WTC11 (cell line): ENCODE measurements at places on chromosomes 7 and 10. TPM values are rescaled to one million over a fixed set of nuclear protein-coding genes. Genes with fewer than 3 reads are reported as not detected.

DNA sequence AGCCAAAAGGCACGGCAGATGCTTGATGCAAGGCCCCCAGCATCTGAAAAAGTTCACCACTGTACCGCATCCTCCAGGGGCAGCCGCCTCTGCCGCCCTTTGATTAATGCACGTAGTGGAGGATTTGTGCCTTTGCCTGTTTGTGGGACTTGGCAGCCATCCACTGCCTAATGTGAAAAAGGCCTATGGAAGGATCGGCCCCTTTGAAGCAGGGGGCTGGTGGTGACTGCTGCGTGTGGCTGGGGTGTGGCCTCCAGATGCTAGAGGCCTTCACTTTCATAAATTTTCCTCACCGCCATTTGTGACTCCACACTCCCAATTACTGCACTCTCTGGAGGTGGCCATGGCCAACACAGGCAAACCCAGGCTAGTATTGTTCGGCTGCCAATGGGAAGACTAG is 226.0 kb downstream of the BMPER start:
- DNase-seq: no peak
- no peaks in the 10 kb centered on the region for H3K36me3 ChIP-seq
- H3K27me3 ChIP-seq: no peaks in the 10 kb centered on the region
- H3K4me3 ChIP-seq: no peak overlapping the region
- no peaks in the 10 kb centered on the region for H3K4me1 ChIP-seq

- H3K36me3 ChIP-seq: peaks cover 17% of the 10 kb centered on the region
- H3K27me3 ChIP-seq: no peaks in the 10 kb centered on the region
- no peak for DNase-seq
- H3K4me1 ChIP-seq: no peaks in the 10 kb centered on the region
- H3K27ac ChIP-seq: no peak overlapping the region
Observed at GRCh38 chr7:99386584-99387238, 12.2 kb downstream of the ARPC1B start.

GRCh38 chr10:13909516-13910258 is 322.9 kb downstream of the PRPF18 start:
- 0 out of 2 replicates have a peak, but pooled peaks cover 4% of the 10 kb centered on the region for H3K4me1 ChIP-seq
- DNase-seq: no peak
- no peaks in the 10 kb centered on the region for H3K36me3 ChIP-seq
- H3K4me3 ChIP-seq: no peak overlapping the region

GRCh38 chr10:63600540-63600939 is 79.3 kb downstream of the REEP3 start:
- no peak overlapping the region for H3K4me3 ChIP-seq
- H3K36me3 ChIP-seq: peaks cover 33% of the 10 kb centered on the region
- peaks cover 4% of the 10 kb centered on the region for H3K4me1 ChIP-seq
- no peak for DNase-seq
- H3K27ac ChIP-seq: no peak overlapping the region; the same call in 1 of the 2 replicates

DNA sequence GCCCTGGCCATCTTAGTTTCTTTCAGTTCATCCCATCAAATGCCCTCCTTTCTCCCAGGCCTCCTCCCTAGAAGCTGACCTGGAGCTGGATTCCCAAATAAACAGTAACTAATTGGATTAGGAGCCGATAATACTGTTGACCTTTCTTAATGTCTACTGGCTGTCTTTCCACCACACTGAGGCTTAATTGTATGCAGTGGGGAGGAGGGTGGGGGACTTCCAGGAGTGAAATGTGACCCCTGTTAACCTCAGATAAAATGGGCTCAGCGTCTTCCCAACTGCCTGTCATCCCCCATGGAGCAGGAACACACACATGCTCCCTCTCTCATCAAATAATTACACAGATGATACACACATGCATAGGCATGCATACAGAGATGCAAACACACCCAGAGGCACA is 53.7 kb upstream of the LBX1 start:
- no peak for DNase-seq
- H3K4me3 ChIP-seq: peak overlapping the region; percentile 36
- no peak overlapping the region for H3K27ac ChIP-seq
- H3K4me1 ChIP-seq: peaks cover 58% of the 10 kb centered on the region
- H3K27me3 ChIP-seq: peaks cover 62% of the 10 kb centered on the region
- H3K36me3 ChIP-seq: no peaks in the 10 kb centered on the region

GRCh38 chr7:41103331-41103730 is 599.6 kb downstream of the INHBA start:
- no peak for DNase-seq
- H3K27me3 ChIP-seq: no peaks in the 10 kb centered on the region
- H3K27ac ChIP-seq: no peak overlapping the region

The CLRN3 gene
- total RNA-seq: not detected in 3 replicates
